ENCODE measurements at places on chromosomes 13 and 19.

GRCh38 chr13:46736541-46737310 lies 60.2 kb downstream of the ESD start:
- no peak for DNase-seq

- no peak for DNase-seq
These were observed 7.0 kb downstream of the HIF3A start for GRCh38 chr19:46303691-46304397.

GRCh38 chr19:4528843-4529242 lies 6.2 kb downstream of the PLIN5 start:
- DNase-seq: no peak

- DNase-seq: no peak
These were observed 23.5 kb downstream of the SLC25A15 start for GRCh38 chr13:40812724-40813445.

DNA sequence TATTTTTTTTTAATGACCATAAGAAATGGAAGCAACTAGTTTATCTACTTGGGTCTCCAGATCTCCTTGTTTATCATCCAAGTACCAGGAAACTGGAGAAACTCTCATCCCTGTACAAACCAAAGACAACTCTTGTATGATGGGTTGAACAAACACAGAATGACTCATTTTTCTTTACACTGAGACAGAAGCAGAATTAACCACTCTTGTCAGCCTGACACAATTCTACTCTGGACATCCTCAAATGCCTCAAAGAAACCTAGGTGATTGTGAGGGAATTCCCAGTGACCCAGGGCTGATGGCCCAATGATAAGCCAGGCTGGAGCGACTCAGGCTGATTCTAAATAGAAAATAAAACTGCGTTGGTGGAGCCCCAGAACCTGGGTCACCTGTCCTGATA lies 151.5 kb downstream of the ZNF737 start:
- no peak for DNase-seq

DNA sequence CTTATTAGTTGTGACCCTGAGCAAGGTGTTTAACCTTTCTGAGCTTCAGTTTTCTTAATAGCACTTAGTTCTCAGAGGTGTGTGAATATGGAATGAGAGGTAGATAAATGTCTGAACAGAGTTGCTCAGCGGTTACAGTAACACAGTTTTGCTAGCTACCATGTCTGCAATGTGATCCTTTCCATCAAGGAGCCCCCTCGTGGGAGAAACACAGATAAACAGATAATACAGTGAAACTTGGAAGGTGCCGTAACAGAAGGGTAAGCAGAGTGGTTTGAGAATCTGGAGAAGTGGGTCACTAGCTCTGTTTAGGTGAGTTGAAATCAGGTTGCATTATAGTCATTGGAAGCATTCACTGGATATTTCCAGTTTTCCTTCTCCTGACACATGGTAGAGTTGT lies 38.9 kb downstream of the IRS2 start:
- no peak for DNase-seq

DNA sequence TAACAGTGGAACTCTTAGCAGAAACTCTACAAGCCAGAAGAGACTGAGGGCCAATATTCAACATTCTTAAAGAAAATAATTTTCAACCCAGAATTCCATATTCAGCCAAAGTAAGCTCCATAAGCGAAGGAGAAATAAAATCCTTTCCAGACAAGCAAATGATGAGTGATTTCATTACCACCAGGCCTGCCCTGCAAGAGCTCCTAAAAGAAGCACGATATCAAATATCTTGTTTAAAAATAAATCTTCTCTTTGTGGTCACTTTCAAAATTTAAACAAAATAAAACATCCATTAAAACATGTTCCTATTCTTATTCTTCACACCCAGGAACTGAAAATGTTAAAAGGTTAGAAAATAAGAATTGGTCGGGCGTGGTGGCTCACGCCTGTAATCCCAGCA lies 13.7 kb downstream of the MICU2 start:
- DNase-seq: no peak

GRCh38 chr13:100527644-100528043 lies 60.9 kb downstream of the GGACT start:
- no peak for DNase-seq

GRCh38 chr19:30854661-30855060 lies 482.5 kb downstream of the ZNF536 start:
- no peak for DNase-seq

- no peak for DNase-seq
These were observed 34.9 kb upstream of the ZNF83 start for GRCh38 chr19:52673014-52673413.

DNA sequence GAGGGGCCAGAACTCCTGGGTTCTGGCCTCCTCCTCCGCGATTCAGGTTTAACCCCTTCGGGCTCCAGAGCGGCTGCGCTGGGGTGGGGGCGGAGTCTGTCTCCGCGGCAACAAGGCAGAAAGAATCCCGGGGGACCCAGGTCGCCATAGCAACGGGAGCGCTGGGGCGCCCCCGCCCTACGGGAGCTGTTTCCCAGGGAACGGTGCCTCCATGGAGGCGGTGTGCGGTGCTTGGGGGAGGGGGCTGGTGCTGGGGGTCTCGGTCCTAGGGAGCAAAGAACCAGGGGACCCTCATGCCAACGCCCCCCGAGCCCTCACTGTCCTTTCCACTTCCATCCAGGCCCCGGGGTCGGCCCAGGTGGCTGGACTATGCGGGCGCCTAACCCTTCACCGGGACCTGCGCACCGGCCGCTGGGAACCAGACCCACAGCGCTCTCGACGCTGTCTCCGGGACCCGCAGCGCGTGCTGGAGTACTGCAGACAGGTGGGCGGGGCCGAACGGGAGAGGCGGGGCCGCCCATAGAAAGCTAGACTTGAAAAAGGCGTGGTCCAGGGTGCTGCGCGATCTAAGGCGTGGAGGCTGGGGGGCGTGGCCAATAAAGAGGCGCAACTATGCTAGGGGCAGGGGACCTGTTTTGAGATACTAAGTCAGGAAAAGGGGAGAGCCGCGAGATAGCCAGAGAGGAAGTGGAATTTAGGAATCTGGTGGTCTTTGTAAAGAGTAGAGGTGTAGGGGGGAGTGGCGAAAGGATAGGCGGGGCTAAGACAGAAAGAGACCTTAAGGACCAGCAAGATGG lies 1.2 kb downstream of the APLP1 start:
- peak; percentile 70 for DNase-seq

GRCh38 chr19:42254089-42254849 lies 659 bp downstream of the ERF start:
- no peak for DNase-seq

All from NCI-H1092 treated with DMSO at 0.1 percent for 48 hours (cell line).